Body of pancreas (tissue), 4 donors: ENCODE measurements at places on chromosomes 6 and 20. TPM values are rescaled to one million over a fixed set of nuclear protein-coding genes. Genes with fewer than 3 reads are reported as not detected.

Gene NANP
- 2.6 TPM for total RNA-seq

Gene EEF1A2
- total RNA-seq = 21.0 TPM

DNA sequence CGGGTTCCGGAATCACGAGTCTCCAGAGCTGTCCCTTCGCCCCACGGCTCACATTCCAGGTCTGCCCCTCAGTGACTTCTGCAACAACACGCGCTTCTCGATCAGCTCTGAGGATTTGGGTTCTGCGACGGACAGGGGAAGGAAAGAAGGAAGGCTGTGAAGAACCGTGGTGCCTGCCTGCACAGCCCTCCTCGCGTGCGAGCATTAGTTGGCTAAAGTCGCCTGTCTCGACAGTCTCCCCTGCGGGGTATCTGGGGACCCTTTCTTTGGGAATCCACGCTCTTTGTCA is 23.1 kb downstream of the VPS52 start:
- H3K36me3 ChIP-seq = no peaks in the 10 kb centered on the region
- DNase-seq = no peak
- H3K4me3 ChIP-seq = peak overlapping the region; percentile 23
- H3K4me1 ChIP-seq = peaks cover 22% of the 10 kb centered on the region

- no peaks in the 10 kb centered on the region for H3K36me3 ChIP-seq
- no peak for DNase-seq
- no peak overlapping the region for H3K27ac ChIP-seq
- no peaks in the 10 kb centered on the region for H3K27me3 ChIP-seq
- H3K4me3 ChIP-seq = no peak overlapping the region
- no peaks in the 10 kb centered on the region for H3K4me1 ChIP-seq
These were observed 65.3 kb upstream of the VGLL2 start for GRCh38 chr6:117200067-117200466.

- no peak overlapping the region for H3K27ac ChIP-seq
- H3K4me1 ChIP-seq = no peaks in the 10 kb centered on the region
- H3K36me3 ChIP-seq = no peaks in the 10 kb centered on the region
- no peak overlapping the region for H3K4me3 ChIP-seq
- H3K27me3 ChIP-seq = no peaks in the 10 kb centered on the region
These were observed 90.0 kb upstream of the TNFAIP3 start for GRCh38 chr6:137776786-137777686.

Gene RAET1L
- total RNA-seq = not detected

GRCh38 chr6:105651969-105652368 is 249.1 kb upstream of the PREP start:
- no peak for DNase-seq
- no peaks in the 10 kb centered on the region for H3K36me3 ChIP-seq
- no peak overlapping the region for H3K27ac ChIP-seq
- H3K4me3 ChIP-seq = no peak overlapping the region
- no peaks in the 10 kb centered on the region for H3K4me1 ChIP-seq

Gene NTSR1
- total RNA-seq = not detected

DNA sequence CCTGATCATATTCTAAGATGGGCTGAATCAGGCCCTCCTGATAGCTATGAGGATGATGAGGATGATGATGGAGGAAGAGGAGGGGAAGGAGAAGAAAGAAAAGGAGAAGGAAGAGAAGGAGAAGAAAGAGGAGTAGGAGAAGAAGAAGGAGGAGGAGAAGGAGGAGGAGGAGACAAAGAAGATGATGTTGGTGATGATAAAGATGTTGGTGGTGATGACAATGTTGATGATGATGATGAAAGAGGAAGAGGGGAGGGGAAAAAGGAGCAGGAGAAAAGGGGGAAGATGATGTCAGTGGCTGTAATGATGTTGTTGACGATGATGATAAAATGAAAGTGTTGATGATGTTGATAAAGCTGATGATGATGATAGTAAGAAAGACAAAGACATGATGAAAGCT is 119.5 kb downstream of the CDC5L start:
- H3K36me3 ChIP-seq = no peaks in the 10 kb centered on the region
- H3K27me3 ChIP-seq = no peaks in the 10 kb centered on the region
- H3K4me1 ChIP-seq = no peaks in the 10 kb centered on the region
- H3K27ac ChIP-seq = no peak overlapping the region

DNA sequence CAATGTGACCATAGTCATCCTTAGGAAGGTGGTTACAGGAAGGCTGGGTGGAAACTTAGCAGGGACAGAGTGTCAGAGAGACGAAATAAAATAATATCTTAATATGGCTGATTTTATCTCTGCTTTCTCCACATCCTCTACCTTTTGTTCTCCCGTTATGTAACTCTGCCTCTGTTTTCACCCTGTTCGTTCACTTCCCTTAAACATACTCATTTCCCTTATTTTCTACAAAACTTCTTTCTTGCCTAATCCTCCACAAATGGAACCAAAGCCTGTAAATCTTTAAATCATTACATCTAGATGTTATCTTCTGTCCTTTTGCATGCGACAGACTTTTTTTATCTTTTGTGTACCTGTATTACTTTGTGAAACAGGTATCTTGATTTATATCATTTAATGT is 23.3 kb upstream of the CRIP3 start:
- H3K27me3 ChIP-seq = no peaks in the 10 kb centered on the region
- no peaks in the 10 kb centered on the region for H3K36me3 ChIP-seq
- DNase-seq = no peak

Gene DPPA5
- total RNA-seq = not detected

- H3K27ac ChIP-seq = no peak overlapping the region
- H3K27me3 ChIP-seq = no peaks in the 10 kb centered on the region
- no peak for DNase-seq
These were observed 72.5 kb upstream of the MYLIP start for GRCh38 chr6:16056263-16056870.

GRCh38 chr20:10558635-10559187 is 115.1 kb downstream of the JAG1 start:
- no peaks in the 10 kb centered on the region for H3K36me3 ChIP-seq
- no peaks in the 10 kb centered on the region for H3K27me3 ChIP-seq
- peaks cover 6% of the 10 kb centered on the region for H3K4me1 ChIP-seq
- H3K27ac ChIP-seq = no peak overlapping the region
- no peak overlapping the region for H3K4me3 ChIP-seq

DNA sequence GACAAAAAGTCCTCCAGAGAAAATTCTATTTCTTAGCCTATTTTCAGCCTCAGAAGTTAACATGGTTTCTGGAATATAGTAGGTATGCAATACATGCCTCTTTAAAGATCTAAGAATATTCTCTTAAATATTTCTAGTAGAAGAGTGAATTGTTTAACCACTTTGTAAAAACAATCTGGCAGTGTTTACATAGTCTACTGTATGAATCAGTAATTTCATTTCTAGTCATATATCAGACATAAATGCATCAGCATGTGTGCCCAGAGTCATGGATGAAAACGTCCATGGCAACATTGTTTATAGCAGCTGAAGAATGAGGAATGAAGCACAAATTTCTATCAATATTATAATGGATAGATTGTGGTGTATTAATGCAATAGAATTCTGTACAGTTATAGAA is 124.9 kb downstream of the NKAIN2 start:
- DNase-seq = no peak
- no peaks in the 10 kb centered on the region for H3K27me3 ChIP-seq
- no peaks in the 10 kb centered on the region for H3K36me3 ChIP-seq
- H3K4me3 ChIP-seq = no peak overlapping the region
- H3K4me1 ChIP-seq = no peaks in the 10 kb centered on the region

GRCh38 chr6:1621070-1621701 is 11.5 kb downstream of the FOXC1 start:
- no peaks in the 10 kb centered on the region for H3K36me3 ChIP-seq
- no peak for DNase-seq
- H3K4me1 ChIP-seq = peaks cover 10% of the 10 kb centered on the region
- H3K27ac ChIP-seq = no peak overlapping the region

- no peak overlapping the region for H3K27ac ChIP-seq
- no peak for DNase-seq
These were observed 255.0 kb upstream of the HTR1E start for GRCh38 chr6:86682297-86682696.

DNA sequence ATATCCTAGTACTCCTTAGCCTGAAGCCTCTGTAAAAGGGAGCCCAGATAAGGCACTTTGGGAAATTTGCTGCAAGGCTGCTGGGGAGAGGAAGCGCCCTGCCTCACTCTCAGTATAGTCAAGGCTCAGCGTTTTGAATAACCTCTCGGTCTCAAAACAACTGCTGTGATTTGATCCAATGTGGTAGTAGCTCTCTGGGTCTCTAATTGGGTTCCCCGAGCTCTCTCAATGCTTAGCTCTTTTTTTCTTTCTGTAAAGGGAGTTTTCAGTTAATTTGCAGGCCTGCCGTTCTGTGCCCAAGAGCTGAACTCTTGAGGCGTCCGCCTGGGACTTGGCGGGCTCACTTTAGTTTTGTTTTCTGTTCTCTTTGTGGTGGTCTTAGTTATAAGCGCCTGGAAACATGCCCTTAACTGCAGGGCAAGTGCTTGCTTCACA is 41.2 kb downstream of the ZHX3 start:
- no peaks in the 10 kb centered on the region for H3K36me3 ChIP-seq
- H3K27ac ChIP-seq = no peak overlapping the region
- H3K27me3 ChIP-seq = no peaks in the 10 kb centered on the region

- H3K27me3 ChIP-seq = no peaks in the 10 kb centered on the region
- no peak for DNase-seq
- peaks cover 16% of the 10 kb centered on the region for H3K4me1 ChIP-seq
These were observed 3.3 kb downstream of the NPEPL1 start for GRCh38 chr20:58695895-58696375.

Gene GLP1R
- 6.9 TPM for total RNA-seq

- no peaks in the 10 kb centered on the region for H3K36me3 ChIP-seq
- no peak for DNase-seq
- no peak overlapping the region for H3K4me3 ChIP-seq
- no peaks in the 10 kb centered on the region for H3K27me3 ChIP-seq
- no peaks in the 10 kb centered on the region for H3K4me1 ChIP-seq
These were observed 413.0 kb upstream of the RUNX2 start for GRCh38 chr6:44915111-44915510.

DNA sequence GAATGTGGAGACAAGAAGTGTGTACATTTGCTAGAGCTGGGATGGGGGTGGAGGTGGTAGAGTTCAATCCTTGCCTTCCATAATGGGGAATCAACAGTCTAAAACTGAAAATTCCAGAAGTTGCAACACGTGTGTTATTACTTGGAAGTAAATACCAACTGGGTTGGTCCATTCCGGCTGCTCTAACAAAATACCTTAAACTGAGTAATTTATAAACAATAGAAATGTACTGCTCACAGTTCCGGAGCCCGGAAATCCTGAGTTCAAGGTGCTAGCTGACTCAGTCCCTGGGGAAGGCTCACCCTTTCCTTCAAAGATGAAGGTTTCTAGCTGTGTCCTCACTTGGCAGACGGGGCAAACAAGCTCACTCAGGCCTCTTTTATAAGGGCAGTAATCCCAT is 59.0 kb downstream of the RIN2 start:
- H3K27ac ChIP-seq = no peak overlapping the region
- no peak for DNase-seq
- H3K36me3 ChIP-seq = no peaks in the 10 kb centered on the region
- peaks cover 9% of the 10 kb centered on the region for H3K4me1 ChIP-seq
- H3K27me3 ChIP-seq = no peaks in the 10 kb centered on the region

DNA sequence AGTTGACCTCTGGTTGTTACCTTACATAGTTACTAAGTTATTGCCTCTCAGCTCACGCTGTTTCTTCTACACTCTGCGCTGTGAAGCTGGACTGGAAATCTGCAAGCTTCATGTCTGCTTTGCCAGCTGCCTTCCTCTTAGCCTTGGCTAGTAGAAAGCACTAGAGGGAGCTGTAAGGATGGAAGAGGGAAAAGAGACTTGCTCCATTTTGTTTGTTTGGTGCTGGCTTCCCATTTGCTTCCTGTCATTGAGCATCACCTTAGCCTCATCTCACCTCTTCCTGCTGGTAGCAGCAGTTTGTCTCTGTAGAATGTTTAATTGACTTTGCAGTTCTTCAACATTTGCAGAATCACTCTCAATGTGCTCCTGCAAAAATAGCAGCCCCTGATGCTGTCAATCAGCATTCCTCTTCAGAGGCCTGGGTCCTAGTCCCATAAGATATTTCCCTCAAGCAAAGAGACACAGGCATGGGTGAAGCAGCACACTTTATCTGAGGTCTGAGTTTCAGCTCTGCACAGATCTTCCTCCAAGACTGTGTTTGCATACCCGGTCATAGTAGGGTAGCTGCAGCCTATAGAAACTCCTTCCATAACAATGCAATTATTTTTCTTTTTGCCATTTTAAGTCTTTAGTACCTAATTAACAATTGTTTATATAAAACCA is 302.2 kb upstream of the EPHA7 start:
- no peaks in the 10 kb centered on the region for H3K36me3 ChIP-seq
- DNase-seq = no peak
- H3K4me1 ChIP-seq = no peaks in the 10 kb centered on the region
- no peak overlapping the region for H3K4me3 ChIP-seq

Gene IRF4
- not detected for total RNA-seq

DNA sequence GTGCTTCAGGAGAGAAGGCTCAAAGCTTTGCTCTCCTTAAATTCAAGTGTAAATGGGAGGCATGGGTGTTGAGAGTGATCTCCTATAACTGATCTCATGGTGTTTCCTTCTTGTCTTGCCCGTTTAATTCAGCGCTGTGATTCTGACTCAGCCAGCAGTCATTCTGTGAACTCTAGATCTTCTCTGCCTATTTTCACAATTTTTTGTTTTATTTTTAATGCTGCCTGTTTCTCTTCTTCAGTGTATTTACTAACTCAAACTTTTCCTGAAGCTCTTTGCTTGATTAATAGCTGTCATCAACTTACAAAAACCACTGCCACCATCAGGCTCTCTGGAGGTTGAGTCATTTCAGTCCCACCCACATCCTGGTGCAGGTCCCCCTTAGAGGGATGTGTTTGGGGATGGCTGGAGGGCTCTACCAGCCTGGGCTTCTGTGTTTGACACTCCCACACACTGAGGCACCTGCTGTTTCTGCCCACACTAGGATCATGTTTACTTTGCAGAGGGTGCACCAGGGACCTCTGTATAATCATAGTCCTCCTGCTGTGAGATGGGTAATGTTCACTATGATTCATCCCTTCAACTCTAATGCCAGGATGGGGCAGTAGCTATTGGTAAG is 94.0 kb downstream of the SHLD1 start:
- H3K36me3 ChIP-seq = no peaks in the 10 kb centered on the region
- DNase-seq = no peak
- no peak overlapping the region for H3K27ac ChIP-seq

DNA sequence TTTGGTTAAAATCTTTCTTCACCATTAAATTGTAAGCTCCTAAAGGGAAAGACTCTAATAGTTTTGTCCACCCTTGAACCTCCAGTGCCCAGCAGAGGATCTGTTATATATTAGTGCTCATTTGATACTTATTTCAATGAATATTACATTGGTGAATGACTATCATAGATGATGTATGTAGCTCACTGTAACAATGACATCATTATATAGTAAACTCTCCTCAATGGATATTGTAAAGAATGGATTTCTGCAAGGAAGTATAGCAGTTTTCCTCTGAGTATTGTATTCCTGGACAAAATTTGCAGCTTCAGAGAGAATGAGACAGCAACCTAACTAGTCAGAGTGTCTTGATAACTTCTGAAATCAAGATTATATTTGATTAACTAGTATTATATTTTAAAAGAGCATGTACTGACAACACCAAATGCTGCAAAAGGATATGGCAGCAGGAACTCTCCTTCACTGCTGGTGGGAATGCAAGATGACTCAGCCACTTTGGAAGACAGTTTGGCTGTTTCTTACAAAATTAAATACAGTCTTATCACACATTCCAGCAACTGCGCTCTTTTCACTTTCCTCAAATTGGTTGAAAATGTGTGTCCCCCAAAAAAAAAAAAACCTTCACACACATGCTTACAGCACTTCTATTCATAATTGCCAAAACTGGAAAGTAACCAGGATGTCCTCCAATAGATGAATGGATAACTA is 189.8 kb upstream of the OPRM1 start:
- no peak overlapping the region for H3K4me3 ChIP-seq
- no peaks in the 10 kb centered on the region for H3K36me3 ChIP-seq
- peaks cover 26% of the 10 kb centered on the region for H3K4me1 ChIP-seq
- no peak for DNase-seq
- H3K27me3 ChIP-seq = no peaks in the 10 kb centered on the region
- H3K27ac ChIP-seq = no peak overlapping the region
